ENCODE measurements at places on chromosomes 4 and X.

DNA sequence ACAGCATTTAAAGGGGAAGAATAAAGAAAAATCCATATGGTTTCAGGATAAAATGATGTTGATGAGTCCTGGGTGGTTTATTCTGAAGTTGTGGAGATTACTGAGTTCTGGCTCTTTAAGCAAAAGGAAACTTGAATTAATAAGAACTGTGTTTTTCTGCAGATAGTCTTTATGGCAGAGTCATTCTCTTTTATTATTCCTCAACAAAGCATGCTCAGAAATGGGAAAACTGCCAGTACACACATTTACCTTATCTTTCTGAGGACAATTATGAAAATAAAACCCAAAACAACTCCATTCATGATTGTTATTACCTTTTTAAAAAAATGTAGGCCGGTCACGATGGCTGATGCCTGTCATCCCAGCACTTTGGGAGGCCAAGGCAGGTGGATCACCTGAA, 58.5 kb downstream of the ADD1 start:
- no peak for DNase-seq

DNA sequence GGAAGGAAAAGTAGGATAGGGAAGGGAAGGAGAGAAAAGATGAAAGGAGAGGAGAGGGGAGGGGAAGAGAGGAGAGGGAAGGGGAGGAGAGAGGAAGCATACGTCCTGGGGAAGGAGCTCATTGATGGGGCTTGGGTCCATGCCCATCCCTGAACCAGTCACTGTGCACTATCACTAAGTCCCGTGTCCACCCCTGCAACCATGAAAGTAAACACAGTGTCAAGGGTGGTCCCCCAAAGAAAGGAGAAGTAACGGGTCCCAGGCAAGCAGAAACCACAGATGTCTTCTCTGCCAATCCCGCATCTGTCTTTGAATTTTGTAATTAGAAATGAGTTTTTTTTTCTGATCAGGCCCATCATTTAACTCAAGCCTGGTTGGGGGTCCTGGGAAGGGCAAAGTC, 55.2 kb downstream of the LGI2 start:
- DNase-seq = no peak

- DNase-seq = no peak
Observed at GRCh38 chrX:140733766-140734342, 24.3 kb downstream of the LINC00632 start.

DNA sequence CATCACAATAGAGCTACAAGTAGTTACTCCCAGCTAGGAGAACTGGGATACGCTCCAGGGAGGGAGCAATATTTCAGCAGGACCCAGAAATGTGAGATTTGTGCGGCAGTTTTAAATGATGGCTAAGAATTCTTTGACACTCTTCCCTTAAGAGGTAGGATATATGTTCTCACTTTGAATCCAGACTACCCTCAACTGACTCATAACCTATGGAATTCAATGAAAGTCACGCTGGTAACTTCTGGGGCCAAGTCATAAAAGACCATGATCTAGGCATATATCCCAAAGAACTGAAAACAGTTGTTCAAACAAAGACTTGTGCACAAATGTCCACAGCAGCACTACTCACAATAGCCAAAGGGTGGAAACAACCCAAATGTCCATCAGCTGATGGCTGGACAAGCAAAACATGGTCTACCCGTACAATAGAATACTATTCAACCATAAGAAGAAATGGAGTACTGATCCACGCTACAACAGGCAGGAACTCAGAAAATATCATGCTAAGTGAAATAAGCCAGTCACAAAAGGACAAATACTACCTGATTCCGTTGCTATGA, 10.5 kb downstream of the CD99L2 start:
- no peak for DNase-seq

GRCh38 chrX:287670-288069, 6.5 kb downstream of the PLCXD1 start:
- DNase-seq = no peak

- no peak for DNase-seq
Observed at GRCh38 chrX:148771440-148771839, 271.0 kb downstream of the AFF2 start.

DNA sequence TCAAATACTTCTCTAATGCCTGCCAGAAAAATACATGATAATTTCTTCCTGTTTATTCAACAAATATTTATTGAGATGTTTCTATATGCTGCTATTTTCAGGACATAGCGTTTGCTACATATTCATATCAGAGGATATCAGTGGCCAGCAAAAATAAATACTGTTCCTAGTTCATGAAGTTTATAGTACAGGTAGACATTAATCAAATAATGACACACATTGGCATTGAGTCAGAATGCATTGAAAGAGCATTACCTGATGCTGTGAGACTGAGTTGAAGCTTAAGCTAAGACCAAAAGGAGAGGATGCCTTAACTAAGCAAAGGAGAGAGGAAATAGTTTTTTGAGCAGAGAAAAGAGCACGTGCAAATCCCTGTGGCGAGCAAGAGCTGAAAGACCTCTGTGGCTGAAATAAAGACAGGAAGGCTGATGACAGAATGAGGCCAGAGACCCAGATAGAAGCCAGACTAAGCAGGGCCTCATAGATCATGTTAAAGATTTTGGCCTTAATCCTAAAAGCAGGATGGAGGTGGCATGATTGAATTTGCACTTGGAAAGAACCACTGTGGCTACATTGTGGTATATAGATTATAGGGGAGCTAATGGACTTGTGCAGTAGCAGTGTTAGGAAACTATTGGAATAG, 36.2 kb downstream of the FAM241A start:
- no peak for DNase-seq

- no peak for DNase-seq
Observed at GRCh38 chr4:149638073-149638472, 177.6 kb downstream of the IQCM start.

GRCh38 chrX:19350941-19351384, 7.2 kb downstream of the PDHA1 start:
- no peak for DNase-seq

DNA sequence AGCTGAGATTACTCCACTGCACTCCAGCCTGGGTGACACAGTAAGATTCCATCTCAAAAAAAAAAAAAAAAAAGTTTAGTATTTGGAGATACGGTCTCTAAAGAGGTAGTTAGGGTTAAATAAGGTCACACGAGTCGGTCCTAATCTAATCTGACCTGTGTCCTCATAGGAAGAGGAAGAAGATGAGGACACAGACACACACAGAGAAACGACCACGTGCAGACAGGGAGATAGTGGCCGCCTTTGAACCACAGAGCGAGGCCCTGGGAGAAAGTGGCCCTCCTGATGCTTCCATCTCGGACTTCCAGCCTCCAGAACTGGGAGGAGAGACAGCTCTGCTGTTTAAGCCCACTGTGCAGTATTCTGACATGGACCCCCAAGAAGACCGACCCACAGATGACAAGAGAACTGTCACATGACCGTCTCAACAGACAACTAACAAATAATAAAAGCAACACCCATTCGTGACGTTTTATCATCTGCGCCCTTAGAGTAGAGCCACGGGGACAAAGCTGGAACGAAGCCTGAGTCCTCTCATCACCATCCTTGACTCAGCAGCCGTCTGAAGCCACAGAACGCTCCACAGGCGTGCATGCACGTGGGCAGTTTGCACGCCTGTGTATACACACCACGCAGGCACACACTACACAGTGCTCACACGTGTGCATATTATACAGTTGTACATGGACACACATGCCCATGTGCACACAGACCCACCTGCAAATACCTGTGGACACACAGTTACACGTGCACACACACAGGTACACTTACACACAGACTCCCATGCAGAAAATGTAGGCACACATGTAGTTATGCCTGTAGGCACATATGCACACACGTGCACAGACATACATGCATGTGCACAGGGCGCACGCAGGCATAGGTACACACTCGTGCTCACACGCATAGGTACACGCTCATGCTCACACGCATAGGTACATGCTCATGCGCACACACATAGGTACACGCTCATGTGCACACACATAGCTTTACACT, 51.7 kb downstream of the FAM53A start:
- DNase-seq = no peak

- DNase-seq = peak; percentile 92
Observed at GRCh38 chr4:52721968-52722815, 29.0 kb downstream of the ERVMER34-1 start.

GRCh38 chr4:182608525-182608924, 308.7 kb downstream of the DCTD start:
- no peak for DNase-seq

- DNase-seq = no peak
Observed at GRCh38 chr4:141028024-141028529, 105.2 kb downstream of the RNF150 start.

DNA sequence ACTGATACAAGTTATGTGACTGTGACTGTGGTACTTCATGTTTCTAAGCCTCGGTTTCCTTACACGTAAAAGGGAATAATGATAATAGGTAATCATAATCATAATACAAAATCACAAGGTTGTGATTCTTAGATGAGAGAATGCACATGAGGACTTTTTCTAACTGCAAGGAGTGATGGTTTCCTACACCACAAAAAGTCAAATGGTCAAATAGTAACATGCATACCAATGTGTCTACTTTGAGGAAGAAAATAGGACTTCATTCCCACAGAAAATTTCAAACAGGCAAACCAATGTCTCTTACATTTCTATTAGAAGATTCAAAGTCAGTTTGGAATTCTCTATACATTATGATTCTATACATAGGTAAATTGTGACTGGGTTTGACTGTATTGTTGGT, 368.7 kb upstream of the FTHL17 start:
- DNase-seq = no peak

- no peak for DNase-seq
Observed at GRCh38 chr4:152808670-152809069, 28.9 kb downstream of the ARFIP1 start.

DNA sequence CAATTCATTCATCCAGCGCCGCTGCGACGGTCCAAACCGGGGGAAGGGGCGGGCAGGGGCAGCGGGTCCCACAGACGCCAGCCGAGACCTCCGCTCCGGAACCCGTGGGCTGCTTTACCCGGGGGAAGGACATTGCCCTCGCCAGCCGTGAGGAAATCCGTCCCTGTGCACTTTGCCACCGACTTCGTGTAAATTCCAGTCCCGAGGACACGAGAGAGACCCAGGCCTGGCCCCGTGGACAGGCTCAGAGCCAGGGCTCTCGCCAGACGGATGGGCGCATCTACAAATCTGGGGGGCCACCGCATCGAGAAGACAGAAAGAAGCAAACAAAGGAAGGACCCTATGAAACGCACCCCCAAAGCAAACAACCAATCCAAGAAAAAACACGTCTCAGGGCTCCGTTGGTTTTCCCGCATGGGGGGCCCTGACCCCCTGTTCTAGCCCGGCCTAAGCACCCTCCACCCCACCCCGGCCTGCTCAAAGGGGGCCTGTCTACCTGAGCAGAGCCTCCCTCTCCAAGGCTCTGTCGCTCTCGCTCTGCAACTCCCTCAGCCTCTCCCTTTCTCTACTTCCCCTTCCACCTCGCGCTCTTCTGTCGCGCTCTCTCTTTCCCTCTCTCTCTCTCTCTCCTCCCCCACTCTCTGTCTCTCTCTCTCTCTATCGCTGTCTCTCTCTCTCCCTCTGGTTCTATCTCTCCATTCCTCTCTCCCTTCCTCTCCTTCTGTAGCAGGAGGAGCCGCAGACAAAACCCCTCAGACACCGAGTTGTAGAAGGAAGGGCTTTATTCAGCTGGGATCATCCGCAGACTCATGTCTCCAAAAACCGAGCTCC, 11.3 kb downstream of the FRG2 start:
- no peak for DNase-seq

DNA sequence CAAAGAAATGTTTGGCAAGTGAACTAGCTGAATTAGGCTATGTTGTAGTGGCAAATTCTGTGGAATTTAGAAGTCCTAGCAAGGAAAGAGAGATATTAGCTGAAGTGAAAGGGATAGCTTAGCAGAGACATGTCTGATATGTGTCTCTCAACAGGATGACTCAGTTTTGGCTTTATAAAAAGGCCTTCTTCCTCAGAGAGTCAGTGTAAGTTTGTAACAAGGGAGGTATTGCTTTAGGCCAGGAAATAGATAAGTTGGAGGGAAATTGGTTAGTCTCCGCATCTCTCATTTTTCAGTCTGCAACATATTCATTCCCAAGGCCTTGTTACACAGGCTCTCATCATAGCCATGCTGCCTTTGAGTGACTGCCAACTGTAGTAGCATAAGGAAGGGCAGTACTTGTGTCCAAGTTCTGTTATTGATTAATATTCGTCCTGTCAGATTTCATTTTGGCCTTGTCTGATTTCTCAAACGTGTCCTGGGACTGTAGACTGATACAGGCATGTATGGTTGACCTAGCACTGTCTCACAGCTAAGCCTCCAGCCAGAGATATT, 4.0 kb downstream of the TMEM164 start:
- no peak for DNase-seq

- DNase-seq = peak; percentile 35
Observed at GRCh38 chrX:149829751-149830191, 48.0 kb downstream of the MAGEA9 start.

DNA sequence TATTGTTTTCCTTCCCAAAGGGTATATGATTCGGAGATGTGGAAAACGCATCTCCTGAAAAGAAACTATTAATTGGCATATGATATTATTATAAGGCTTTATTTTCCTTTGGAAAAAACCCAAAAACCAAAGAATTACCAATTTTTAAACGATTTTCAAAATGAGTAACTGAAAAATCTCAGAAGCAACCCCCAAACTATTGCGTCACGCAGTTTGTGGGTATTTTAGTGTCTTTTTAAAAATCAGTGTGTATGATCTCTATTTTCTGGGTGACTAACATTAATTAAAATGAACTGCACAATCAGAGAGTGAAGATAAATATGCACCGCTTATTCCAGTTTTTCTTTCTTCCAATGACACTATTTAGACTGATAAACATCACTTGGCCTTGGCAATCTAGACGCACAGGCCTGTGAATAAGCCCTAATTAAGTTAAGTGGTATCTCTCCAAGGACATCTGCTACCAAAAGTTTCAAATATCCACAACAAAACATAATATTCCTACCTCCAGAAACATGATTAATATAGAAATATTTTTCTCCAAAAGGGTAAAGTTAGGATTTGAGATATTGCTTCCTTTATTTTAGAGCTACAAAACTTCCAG, 511.5 kb upstream of the FAM241A start:
- no peak for DNase-seq

DNA sequence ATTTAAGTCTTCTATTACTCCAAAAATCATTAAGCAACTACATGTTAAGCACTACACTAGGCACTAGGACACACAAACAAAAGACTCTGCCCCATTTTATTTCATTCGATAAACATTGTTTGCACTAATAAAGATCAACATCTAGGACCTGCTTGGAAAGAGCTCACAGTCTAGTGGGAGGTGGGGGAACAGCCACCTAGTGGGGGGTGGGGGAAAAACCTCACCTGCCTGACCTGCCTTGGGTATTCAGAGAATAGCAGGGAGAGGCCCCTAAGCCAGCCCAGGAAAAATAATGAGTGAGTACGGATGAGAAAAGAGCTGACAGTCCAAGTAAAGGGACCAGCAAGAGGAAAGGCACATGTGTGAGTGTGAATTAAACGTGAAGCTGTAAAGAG, 52.2 kb downstream of the PRDM5 start:
- DNase-seq = no peak

GRCh38 chr4:24748758-24749350, 46.5 kb upstream of the SOD3 start:
- no peak for DNase-seq

DNA sequence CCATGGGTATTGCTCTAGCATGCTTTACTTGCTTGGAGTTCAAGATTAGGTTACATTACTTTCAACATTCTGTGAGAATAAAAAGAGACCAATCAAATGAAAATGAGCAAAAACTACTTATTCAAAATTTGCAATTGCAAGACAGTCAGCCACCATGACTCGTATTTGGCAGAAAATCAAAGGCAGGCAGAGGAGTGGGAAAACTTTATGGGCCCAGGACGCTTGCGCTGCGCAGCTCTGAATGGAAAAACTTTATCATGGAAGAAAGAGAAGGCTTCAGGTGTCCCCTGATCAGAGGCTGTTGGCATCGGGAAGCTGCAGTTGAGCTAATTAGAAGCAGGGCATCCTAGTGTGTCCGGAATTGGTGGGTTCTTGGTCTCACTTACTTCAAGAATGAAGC, 250.6 kb downstream of the USP46 start:
- no peak for DNase-seq
